ENCODE measurements at places on chromosomes 2 and 18.

DNA sequence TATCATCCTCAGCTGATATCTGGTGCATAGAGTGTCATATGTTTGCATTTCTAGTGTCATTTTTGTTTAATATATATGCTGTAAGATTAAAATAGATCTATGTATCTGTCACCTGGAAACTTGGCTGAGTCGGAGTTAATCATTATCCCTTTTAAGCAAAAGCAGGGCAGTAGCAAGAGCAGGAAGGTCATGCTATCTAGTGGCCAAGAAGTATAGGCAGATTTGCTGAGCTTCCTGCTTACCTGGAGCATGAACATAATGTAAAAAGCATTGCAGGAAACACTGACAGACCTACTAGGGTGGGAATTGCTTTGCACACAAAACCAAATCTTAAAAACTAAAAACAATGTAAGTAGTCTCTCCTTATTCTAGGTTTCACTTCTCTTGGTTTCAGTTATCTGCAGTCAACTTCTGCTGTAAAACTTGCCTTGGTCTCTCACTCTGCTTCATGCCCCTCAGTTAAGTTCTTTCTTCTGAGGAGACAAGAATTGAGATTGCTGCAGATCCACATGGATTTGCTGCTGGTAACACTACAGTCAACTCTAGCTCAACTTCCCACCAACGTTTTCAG lies 295.3 kb downstream of the CDH7 start:
- no peak for DNase-seq

DNA sequence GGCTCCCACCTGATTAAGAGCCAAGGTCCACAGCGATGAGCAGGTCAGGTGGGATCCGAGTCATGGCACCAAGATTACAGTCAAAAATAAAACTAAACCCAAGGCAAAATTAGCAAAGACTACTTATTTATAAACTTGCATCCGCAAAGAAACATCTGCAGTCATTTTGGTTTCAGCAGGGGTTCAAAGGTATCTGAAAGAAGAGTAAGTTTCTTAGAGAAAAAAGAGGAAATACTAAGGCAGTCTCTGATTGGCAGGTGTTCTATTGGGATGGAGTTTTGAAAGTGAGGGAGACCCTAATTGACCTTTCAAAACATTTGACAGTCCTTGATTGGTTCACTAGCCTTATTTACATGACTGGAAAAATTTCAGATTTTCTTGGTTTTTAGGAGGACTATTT lies 11.0 kb upstream of the PLB1 start:
- DNase-seq, result no peak

DNA sequence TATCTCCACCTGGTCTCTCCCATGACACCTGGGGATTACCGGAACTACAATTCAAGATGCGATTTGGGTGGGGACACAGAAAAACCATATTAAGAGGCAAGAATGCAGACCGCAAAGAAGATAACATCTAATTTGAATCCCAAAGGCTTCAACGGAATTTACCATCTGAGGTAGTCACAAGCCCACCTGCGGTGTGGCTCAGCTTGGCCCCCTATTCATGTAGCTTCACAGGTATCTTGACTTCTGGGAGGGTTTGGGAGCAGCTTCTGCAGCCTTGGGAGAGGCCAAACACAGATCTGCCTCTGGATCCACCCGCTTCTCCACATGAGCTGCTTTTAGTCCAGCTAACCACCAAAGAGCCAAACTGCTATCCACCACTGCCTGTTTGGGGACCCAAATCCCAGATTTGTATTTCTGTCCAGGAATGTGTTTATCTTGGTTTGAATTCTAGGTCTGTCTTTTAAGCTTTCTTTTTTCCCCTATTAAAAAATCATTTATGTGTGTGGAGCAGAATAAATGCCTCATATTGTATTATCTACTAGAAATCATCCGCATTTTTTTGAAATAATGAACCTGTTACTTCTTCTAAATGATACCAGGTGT lies 247.6 kb downstream of the DLGAP1 start:
- no peak for DNase-seq

- DNase-seq, result no peak
These were observed 56.6 kb downstream of the CLHC1 start for GRCh38 chr2:55175254-55176093.

- no peak for DNase-seq
These were observed 6.7 kb downstream of the COA5 start for GRCh38 chr2:98601532-98602132.

GRCh38 chr2:99386011-99386410 lies 48.8 kb downstream of the EIF5B start:
- DNase-seq, result no peak

GRCh38 chr2:115554153-115554552 lies 1111.7 kb downstream of the DPP10 start:
- DNase-seq, result no peak

DNA sequence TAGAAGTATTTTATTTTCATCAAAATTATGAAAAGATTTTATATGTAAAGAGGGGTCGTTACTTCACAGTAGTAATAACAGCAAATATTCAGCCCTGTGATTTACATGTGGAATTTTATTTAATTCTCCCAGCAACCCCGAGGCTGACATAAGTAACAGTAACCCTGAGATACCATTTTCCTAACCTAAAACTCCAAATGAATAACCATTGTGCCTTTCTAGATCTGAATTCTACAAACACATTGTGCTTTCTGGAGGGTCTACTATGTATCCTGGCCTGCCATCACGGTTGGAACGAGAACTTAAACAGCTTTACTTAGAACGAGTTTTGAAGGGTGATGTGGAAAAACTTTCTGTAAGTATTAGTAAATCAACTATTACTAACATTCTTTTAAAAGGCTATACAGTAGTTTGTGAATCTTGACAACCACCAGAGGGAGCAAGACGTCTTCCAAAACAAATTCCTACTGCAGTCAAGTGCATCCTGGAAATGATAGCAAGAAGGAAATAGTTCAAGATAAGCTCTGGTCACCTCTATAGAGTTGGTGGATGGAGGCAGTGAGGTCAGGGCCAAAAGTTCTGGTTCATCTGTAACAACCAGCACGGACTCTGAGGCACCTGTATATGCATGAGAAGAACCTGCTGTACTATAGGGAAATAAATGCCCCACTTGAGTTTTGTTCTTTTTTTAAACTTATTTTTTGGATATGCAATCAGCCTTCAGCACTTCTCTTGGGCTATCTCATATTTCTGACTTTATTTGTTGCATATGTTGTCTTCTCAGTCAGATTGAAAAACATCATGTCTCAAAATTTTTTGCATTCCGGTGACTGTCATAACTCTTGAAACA lies 37.4 kb downstream of the ACTR2 start:
- no peak for DNase-seq

- DNase-seq, result no peak
These were observed 175.9 kb upstream of the FN1 start for GRCh38 chr2:215611609-215612386.

DNA sequence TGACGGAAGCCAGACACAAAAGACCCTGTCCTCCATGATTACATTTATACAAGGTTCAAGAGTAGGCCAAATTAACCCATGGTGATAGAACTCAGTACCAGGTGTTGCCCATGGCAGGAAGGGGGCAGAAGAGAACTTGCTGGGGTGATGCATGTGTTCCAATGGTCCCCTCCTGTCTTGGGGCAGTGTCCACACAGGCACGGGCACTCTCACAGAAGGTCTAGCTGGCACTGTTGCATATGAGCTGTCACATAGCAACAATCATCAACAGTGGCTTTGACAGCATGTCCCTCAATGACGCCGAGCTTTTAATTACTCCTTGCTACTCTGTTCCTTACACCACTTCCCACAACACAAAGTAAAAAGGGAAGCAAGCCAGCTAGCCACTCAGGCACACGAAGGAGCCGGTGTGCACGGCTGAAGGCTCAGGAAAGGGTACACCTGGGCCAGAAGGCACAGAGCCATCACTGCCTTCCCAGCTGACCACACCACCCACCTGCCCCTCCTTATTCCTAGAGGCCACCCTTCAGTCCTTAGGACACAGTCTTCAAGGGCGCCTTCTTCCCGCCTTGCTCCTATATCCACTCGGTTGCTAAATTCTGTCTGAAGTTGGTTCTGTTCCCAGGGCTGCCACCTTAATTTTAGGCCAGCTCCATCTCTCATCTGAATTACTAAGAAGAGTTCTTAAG lies 28.9 kb downstream of the RPL31 start:
- DNase-seq, result no peak

All from activated CD4-positive, alpha-beta T cell treated with anti-CD3 and anti-CD28 coated beads, Interleukin-2, amount 50 U/mL, for 1 hour (primary cell).